ENCODE measurements at places on chromosomes 5 and 9. TPM values are rescaled to one million over a fixed set of nuclear protein-coding genes. Genes with fewer than 3 reads are reported as not detected.

Gene SH3GL2
- not detected for total RNA-seq

Gene CEL
- total RNA-seq, result 2.0 TPM

Gene GPX3
- not detected for total RNA-seq

Gene IFNA8
- total RNA-seq, result not detected

DNA sequence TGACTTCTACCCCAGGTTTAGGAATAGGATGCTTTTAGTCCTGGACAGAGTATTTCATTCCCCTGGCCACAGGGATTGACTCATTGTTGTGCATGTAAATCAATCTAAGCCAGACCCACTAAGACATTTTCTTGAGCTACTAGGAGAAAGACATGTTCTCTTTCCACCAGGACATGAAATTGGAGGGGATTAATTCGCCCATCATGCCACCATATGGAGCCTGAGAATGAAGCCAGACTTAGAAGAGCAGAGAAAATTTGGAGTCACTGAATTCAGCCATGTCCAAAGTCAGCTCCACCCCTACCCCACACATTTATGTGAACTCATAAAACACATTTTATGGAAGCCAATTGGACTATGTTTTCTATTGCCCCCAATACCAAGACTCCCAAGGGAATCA, 322.5 kb downstream of the NFIB start:
- no peak for DNase-seq

- peak; percentile 67 for DNase-seq
These were observed 9.1 kb upstream of the RNF130 start for GRCh38 chr5:180080486-180081280.

- DNase-seq, result no peak
These were observed 17.9 kb downstream of the TLN1 start for GRCh38 chr9:35714123-35714522.

DNA sequence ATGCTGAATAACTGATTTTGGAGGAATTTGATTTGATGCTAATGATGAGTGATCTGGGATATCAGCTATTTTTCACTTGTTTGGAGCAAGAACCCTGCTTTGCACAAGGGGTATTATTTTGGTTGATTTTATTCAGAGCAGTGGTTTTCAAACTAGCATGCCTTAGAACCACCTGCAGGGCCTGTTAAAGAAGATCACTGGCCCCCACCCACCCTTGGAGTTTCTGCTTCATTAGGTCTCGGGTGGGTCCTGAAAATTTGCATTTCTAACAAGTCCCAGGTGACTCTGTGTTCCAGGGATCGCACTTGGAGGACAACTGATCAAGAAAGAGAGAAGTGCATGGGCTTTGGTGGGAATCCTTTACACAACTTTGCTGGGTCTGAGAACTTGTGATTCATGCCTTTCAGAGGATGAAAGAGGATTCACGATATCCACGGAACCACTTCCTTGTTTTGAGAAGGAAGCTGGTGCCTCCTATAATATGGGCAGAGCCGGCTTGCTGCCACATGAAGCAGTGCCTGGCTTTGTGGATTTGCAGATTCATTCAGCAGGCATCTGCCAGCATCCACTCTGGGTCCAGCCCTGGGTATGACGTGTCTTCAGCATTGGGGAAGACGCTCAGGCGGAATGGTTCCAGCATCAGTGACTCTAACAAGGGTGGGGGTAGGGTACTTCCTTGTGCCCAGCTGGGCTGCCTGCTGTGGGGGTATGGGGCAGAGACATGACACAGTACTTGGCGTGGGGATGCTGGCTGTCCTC, 106.6 kb upstream of the PITX1 start:
- no peak for DNase-seq

- no peak for DNase-seq
These were observed 119.5 kb downstream of the SYK start for GRCh38 chr9:90921104-90921503.

All from activated CD4-positive, alpha-beta T cell treated with anti-CD3 and anti-CD28 coated beads, Interleukin-2, amount 10 ng/mL, durations not matched to agents 24 days and 14 days (primary cell).